ENCODE measurements at places on chromosomes 2 and 18.

- no peak for DNase-seq
Measured at GRCh38 chr2:141280037-141280436, 850.8 kb downstream of the LRP1B start.

- DNase-seq, result no peak
Measured at GRCh38 chr2:189204322-189204941, 24.9 kb upstream of the COL5A2 start.

DNA sequence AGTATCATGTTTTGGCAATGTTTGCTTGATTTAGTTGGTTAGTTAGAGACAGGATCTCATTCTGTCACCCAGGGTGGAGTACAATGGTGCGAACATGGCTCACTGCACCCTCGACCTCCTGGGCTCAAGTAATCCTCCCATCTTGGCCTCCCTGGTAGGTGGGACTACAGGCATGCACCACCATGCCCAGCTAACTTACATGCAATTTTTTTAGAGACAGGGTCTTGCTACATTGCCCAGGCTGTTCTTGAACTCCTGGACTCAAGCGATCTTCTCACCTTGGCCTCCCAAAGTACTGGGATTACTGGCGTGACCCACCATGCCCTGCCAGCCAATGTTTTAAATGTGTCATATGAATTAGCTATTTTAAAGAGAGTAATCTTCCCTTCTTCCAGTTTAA lies 16.3 kb upstream of the CDKL4 start:
- no peak for DNase-seq

- no peak for DNase-seq
Measured at GRCh38 chr2:216474925-216475670, 23.5 kb upstream of the RPL37A start.

GRCh38 chr18:79436556-79437275 lies 41.0 kb downstream of the NFATC1 start:
- no peak for DNase-seq

DNA sequence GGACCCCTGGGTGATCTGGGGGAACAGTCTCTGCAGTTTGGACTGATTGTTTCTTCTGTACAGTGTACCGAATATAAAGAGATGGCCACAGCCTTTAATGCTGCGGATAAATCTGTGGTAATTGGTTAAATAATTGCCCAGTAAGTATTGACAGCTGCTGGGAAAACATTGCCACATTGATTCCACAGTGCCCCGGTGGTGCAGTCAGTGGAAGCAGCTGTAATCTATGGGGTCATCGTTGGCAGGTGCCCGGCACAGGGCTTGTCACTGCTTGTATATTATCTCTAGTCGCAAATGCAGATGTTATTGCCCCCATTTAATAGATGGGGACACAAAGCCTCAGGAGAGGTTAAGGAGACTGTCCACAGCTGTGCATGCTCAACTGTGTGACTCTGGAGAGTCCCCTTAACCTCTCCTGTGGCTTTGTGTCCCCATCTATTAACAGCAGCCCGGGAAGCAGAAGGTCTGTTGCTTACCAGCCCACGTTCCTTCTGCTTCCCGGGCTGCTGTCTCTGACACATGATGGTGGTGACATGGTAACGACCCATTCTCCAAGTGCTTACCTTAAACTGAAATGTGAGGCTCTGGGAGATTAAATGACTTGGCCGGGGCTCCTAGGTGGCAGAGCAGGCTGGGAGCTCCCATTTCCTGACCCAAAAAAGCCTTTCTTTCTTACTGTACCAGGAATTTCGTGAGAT lies 76.9 kb downstream of the NCK2 start:
- DNase-seq, result no peak

DNA sequence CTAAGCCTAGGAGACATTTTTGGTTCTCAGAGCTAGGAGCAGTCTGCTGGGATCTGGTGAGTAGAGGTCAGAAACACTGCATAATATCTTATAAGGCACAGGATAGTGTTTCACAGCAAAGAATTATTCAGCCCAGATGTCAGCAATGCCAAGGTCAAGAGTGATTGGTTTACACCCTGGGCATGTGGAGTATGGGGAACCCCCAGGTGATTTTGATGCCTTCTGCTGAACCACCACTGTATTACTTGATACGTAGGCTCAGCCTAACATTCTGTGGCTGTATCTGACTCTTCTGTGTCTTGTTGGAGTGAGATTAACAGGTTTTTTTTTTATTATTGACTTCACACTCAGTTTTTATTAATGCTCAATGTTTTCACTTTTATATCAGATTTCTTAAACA lies 6.0 kb downstream of the DDX18 start:
- DNase-seq, result no peak

- DNase-seq, result no peak
Measured at GRCh38 chr2:214989187-214989586, 149.2 kb downstream of the ABCA12 start.

GRCh38 chr2:224983712-224984554 lies 58.3 kb downstream of the DOCK10 start:
- no peak for DNase-seq

DNA sequence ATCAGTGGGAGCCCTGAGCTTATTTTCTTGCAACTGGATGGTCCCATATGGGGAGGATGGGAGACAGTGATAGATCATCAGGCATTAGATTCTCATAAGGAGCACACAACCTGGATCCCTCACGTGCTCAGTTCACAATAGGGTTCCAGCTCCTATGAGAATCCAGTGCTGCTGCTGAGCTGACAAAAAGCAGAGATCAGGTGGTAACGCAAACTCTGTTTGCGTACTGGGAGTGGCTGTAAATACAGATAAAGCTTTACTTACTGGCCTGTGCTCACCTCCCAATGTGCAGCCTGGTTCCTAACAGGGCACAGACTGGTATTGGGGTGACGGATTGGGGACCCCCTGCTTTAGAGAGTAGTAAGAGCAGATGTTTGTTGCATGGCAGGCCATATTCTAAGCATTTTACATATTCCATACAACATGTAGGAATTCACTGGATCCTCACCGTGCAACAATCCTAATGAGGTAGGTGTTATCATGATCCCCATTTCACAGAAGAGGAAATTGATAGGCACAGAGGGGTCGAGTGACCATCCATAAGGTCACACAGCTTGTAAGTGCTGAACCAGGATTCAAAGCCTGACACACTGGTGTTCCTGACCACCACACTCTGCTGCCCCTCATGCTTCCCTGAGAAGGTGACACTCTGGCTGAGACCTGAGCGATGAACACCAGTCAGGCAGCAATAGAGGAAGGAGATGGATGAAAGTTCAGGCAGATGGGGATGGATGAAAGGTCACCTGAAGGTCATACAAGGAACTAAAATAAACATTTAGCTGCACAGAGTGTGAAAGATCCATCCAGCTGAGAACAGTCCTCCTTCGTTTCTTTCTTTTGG lies 15.7 kb upstream of the MAT2A start:
- DNase-seq, result no peak

- DNase-seq, result no peak
Measured at GRCh38 chr18:76972846-76973519, 150.6 kb downstream of the ZNF236 start.

DNA sequence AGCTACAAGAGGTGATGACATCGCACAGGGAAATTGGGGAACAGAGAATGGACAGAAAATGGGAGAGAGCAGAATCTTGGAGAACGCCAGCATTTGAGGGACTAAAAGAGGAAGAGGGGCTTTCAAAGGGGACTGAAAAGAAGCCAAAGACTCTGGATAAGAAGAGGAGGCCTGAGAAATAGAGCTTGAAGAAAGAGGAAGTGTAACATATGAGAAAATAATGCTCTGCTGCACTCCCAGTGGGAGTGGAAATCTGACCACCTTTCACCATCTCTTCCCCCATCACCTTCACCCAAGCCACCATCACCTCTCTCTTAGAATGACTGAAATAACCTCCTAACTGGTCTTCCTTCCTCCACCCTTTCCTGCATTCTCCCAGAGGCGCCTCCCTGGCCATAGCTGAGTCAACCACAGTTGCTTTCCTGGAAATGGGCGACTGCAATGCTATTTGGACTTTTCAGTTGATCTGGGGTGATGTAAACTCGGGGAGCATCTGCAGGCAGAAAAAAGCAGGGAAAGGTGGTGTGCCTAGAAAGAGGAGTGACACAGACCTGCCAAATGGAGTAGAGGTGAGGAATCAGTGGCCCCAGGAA lies 16.8 kb downstream of the CXCR1 start:
- DNase-seq, result no peak

DNA sequence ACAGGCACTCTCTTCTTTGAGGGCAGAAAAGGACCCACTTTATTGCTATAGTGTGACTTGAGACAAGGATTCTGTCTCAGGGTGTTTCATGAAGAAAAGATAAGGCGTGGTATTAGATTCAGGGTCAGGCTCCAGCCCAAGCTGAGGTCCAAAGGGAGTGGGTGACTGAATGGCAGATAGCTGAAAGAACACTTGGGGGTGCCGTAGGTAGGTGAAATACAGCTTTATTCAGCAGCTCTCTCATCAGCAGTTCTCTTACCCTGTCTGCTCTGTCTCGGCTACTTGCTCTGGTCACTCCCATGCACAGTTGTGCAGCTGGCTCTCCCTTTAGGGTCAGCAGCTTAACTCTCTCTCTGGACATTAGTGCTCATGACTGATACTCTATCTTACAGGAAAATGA lies 379.9 kb downstream of the LPIN1 start:
- no peak for DNase-seq

Measured in activated CD4-positive, alpha-beta T cell treated with anti-CD3 and anti-CD28 coated beads for 24 hours (primary cell).